HL-60 (cell line): ENCODE measurements at places on chromosomes 16 and 17.

- no peak for DNase-seq
Measured at GRCh38 chr17:61395409-61395982, 4.1 kb upstream of the TBX2 start.

DNA sequence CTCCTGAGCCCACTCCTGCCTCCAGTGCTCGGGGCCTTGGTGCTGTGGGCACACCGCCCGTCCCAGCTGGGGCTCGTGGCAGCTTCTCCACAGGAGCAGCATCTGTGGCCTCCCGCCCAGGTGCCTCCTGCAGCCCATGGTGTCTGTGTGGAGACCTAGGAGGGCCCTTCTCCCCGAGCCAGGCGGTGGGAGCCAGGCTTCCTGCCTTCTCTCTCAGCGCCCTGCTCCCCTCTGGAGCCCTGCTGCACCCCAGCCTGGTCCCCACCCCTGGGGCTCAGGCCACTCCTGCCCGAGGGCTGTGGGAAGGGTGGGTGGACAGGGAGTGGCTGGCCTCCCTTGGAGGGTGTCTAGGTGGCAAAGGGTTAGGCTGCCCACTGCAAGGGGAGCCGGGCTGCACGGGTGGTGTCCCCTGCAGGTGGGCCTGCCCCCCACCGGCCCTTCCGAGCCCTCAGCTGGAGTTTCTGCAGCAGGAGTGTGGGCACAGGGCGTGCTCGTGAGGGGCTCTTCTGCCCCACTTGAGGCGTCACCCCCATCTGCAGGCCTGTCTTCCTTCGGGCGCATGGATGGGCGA, 11.0 kb downstream of the CENPX start:
- no peak for DNase-seq

DNA sequence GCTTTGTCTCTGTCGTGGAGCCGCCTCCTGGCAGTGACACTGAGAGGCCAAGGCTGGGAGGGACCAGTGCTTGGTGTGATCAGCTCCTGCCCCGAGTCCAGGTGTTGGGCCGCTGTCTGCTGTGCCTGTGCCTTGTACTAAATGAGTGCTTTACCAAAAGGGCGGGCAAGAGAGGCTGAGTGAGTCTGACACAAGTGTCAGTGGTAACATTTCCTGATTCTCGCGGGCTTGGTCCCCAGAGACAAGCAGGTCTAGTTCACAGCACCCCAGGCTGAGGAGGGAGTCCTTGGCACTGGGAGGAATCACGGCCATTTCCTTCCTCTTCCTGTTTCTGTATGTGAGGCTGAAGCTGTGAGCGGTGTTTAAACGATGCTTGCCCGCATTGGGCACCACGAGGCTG, 30.2 kb downstream of the PLD6 start:
- DNase-seq: peak; percentile 5

DNA sequence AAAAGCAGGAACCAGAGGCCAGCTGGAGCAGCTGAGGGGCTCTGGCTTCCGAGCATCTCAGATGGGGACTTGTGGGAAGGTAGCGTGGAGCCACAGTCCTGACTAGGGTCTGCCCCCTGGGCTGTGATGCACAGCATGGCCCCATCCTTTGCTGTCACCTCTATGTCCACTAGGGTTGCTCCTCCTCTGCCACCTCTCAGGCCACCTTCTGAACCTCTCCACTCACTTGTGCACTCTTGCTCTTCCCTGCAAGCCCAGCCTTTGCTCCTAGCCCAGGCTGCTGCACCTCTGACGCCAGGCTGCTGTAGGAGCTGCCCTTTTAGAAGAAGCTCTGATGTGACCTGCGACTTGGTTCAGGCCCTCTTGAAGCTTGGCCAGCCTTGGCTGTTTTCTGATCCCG, 24.3 kb upstream of the SMPD3 start:
- no peak for DNase-seq

DNA sequence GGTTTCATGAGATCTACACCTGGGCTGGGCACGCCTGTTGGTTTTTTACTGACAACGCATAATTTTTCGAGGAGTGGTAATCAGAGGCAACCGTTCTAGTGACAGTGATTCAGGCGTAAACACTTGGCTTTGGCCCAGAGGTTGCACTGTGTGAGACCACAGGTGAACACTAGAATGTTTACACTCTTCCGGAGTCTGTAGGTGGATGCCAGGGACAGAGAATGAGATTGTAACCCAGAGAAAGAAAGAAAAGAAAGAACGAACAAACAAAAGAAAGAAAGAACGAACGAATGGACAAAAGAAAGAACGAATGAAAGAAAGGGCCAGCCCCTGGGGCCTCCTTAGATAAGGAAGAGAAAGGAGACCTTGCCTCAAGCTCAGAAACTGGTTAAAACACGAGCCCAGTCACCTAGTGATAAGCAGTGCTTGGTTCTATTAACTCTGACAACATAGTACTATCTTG, 113.2 kb downstream of the PRKCB start:
- no peak for DNase-seq

DNA sequence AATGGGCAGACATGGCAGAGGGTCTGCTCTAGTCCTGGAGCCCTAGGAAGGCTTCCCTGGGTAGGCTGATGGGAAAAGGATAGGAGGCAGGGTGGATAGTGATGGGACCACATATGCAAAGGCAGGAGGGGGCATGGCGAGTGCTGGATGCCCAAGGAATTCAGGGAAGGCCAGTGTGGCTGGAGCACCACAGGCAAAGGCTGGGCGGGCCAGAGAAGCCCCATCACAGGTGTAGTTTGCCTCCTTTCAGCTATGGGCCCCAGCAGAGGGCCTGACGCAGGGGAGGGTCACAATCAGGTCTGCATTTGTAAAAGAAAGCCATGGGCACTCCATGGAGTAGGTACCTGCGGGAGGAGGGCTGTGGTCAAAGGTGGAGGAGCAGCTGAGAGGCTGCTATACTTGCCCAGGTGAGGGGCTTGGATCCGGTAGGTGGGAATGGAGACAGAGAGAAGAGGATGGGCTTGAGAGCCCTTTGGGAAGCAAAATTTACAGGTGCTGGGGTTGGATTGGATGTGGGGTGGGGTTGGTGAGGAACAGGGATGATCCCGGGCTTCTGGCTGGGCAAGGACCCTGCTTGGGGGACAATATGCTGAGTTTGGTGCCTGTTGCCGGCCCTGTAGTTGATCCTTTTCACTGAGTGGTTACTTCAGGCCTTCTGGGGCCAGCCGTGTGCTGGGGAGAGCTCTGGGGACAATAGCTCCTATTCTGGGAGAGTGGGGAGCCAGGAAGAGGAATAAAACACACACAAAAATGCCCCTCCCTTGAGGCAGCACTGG, 6.5 kb upstream of the COL1A1 start:
- no peak for DNase-seq

DNA sequence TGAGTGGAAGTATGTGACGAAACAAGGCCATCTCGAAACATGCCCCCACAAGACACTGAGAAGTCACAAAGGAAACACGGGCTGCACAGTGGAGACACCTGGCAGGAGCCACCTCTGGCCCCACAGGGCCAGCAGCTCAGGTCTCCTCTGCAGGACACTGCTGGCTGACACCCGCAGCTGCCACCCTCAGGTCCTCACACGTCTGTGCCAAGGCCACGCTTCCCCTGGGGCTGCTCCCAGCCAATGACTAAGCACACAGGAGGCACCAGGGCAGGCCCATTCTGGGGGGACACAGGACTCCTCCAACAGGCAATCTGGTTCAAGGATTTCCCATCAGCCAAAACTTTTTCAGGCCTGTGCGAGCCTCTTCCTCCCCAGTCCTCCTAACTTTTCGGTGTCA, 36.4 kb downstream of the MBTPS1 start:
- no peak for DNase-seq

- peak; percentile 22 for DNase-seq
Measured at GRCh38 chr16:11010575-11011221, 66.3 kb downstream of the CLEC16A start.

DNA sequence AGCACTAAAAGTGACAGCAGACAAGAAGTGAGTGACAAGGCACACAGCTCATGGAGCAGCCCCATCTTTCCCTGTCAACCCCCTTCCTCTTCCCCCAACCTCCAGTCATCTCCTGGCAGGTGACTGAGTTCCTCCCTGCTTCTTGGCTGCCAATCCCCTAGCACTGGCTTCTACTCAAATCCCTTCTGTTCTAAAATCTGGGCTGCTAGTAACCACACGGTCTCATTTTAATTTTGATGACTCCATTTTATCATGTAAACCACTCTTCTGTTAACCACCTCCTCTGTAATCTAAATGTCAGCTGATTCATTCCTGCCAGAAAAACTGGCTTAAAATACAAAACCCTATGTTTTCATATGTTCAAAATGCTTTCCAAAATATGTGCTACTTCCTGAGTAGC, 419.8 kb upstream of the MON1B start:
- no peak for DNase-seq

DNA sequence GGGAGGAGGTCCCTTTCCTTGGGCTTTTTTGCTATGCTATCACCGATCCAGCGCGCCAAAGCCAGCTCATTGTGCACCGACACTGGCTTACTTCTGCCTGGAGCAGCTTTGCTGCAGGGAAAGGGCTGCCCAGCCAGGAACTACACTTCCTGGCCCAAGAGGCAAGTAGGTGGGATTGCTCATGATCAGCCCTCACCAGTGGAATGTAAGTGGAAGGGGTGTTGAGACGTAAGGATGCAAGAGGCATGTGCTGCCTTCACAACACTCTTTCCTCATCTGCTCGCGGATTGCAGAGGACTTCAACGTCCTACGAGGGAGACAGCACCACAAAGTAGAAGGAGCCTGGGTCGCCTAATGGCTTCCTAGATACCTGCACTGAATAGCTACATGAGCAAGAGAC, 104.3 kb upstream of the FOXF1 start:
- no peak for DNase-seq

GRCh38 chr17:33055171-33055611, 63.5 kb downstream of the SPACA3 start:
- no peak for DNase-seq

DNA sequence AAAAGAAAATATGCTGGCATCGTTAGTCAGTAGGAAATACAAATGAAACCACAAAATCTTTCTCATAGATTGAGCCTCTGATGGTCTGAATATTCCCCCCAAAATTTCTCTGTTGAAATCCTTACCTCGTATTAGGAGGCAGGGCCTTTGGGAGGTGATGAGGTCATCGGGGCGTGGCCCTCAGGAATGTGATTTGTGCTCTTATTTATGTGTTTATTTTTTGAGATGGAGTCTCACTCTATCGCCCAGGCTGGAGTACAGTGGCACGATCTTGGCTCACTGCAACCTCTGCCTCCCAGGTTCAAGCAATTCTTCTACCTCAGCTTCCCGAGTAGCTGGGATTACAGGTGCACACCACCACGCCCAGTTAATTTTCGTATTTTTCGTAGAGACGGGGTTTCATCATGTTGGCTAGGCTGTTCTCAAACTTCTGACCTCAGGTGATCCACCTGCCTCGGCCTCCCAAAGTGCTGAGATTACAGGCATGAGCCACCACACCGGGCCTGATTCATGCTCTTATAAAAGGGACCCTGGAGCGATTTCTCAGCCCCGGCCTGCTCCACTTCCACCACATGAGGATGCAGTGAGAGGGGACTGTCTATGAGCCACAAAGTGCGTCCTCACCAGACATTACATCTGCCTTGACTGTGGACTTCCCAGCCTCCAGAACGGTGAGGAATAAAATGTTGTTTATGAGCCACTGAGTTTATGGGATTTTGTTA, 53.1 kb downstream of the DNAH17 start:
- DNase-seq: no peak

DNA sequence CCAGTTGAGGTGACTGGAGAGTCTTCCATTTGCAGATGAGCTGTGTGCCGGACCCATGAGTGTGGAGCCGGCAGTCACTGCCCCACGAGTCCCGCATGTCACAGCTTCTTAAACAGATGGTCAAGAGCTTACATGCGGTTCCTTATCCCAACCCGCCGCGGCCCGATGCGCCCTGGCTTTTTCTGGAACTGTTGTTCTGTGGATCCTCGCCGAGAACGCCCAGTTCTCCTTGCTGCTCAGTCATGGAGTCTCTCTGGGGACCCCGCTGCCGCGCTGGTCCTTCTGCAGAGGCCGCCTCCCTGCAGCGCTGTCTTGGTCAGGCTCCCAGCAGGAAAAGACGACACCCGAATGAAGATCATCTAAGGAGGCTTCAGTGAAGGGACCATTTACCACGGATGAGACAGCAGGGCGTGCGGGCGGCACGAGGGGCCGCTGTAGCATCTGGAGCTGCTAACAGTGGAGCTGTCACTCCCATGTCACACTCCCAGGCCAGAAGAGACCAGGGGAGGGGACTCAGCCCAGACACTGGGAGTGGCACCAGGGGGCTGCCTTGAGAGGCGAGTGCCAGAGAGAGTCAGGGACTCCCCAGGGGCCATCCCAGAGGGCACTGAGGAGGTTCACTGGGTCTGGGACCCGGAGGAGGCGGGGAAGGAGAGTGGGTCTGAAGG, 10.8 kb upstream of the LGALS3BP start:
- DNase-seq: no peak

- no peak for DNase-seq
Measured at GRCh38 chr16:3519581-3519980, 18.8 kb downstream of the CLUAP1 start.

- DNase-seq: no peak
Measured at GRCh38 chr17:57484081-57484666, 227.9 kb downstream of the MSI2 start.
